ENCODE measurements at places on chromosomes 5 and 9.

- DNase-seq: no peak
These were observed 75.7 kb downstream of the PRDM9 start for GRCh38 chr5:23583081-23583480.

DNA sequence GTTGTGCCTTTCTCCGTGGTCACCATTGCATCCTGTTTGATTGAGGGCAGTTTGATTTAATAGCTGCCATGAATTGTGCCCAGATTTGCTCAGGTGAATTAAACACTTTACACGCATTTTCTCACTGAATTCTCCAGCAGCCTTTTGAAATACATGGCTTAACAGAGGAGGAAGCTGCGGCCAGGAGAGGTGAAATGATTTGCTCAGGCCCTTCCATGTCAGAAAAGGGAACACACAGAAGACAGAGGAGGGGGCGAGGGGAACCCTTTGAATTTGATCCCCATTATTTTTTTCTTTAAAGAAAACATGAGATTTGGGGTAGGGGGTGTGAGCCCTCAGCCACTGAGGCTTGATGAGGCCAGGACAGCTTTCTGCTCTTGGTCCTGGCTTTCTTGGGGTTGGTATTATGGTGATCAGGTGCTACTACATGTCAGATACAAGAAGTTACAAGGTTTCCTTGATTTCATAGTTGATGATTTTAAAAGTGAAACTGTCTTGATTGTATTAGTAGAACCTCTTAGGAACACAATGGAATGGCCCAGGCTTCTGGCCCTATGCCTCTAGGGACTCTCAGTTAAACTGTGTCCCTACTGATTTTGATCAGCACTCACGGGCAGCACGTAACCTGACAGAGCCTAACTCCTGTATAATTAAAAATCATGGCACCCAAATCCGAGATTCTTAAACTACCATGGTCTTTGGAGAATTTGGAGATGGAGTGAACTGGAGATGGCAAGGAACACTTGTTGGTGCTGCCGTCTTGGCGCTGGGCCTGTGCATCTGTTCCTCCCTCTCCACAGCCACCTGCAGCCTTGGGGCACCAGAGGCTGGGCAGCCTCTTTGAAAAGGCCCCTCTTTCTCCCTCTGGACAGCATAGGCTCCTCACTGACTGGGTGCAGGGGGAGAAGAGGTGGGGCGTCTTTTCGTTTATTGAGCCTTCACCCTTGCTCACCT is 107.9 kb downstream of the TRIO start:
- no peak for DNase-seq

GRCh38 chr9:38689678-38690077 is 30.3 kb downstream of the FAM240B start:
- no peak for DNase-seq

GRCh38 chr9:114008667-114009410 is 69.3 kb downstream of the AMBP start:
- DNase-seq: no peak

DNA sequence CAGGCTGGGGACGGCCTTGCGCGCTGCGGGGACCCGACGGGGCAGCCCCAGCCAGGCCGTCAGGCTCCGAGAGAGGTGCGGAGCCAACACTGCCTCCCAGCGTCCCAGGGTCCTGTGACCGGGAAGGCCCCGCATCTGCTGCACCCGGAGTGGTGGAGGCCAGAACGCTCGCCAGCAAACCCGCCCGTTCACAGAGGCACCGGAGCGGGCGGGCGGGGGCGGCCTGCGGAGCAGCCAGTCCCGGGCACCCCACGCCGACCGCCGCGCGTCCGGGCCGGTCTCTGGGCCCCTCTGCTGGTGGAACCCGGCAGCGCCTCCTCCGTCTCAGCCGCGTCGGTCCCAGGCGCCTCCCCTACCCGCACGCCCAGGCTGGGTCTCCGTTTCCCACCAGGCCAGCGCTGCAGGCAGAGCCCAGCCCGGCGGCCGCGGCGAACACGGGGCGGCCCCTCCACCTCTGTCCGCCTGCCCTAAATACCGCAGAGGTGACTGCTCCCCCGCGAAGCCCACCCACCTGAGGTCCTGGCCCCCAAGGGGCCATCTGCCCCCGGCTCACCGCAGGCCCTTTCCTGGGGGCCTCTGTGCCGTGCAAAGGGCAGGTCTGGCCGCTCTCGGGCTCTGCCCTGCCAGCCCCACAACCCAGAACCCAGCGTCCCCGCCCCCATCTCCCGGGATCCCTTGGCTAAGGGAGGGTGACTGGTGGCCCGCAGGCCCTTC is 15.9 kb downstream of the EXD3 start:
- peak; percentile 37 for DNase-seq

DNA sequence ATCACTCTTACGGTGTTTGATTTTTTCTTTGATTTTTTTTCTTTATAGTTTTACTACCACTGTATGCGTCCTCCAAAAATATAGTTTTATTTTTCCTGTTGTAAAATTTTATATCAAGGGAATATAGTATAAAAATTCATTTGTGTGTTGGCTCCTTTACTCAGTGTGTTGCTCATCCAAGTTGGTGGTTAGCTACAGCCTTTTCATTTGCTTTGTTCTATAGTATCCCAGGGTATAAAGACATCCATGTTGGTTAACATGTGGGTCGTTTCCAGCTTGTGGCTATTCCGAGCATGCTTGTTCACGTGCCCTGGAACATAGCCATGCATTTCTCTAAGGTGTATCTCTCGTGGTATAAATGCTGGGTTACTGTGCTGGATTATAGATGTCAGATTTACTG is 54.8 kb upstream of the DAB2 start:
- no peak for DNase-seq

DNA sequence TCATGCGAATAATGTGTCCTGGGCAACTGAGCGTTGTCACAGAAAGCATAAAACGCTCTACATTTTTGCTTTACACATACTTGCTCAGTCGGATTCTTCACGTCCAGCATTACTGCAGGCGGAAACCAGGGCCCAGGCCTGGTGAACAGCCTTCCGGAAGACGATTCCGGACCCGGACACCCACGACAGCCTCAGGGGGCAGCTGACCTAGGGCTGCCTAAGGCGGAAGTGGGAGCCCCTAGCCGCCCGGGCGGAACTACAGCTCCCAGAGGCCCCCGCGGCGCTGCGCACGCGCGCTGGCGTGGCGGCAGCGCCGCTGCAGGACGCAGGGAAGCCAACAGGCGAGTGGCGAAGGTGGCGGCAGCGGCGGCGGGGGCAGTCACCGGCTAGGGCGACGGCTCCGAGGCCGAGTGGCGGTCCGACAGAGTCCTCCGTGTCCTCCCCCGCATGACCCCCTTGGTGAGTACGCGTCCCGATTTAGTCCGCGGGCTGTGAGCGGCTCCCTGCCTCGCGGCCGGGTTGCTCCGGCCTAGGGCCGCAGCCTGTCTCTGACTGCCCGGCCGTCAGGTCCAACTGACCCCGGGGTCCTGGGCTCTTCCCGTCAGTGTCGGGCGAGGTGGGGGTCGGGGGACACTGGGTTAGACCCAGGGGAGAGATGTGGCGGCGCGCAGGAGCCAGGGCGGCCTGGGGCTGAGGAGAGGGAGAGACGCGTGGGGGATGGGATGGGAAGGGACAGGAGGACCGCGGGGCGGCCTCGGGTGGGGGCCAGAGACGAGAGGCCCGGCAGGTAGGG is at the start of gene GAPVD1:
Gene GAPVD1 (plus strand): TSS at position 326 of the 793 bp plus-strand sequence. CDS start 37,096 bp downstream, outside the sequence.
- peak; percentile 68 for DNase-seq

GRCh38 chr9:6417186-6417585 is 4.2 kb downstream of the UHRF2 start:
- no peak for DNase-seq

GRCh38 chr5:1831677-1832313 is 30.6 kb downstream of the NDUFS6 start:
- DNase-seq: no peak

DNA sequence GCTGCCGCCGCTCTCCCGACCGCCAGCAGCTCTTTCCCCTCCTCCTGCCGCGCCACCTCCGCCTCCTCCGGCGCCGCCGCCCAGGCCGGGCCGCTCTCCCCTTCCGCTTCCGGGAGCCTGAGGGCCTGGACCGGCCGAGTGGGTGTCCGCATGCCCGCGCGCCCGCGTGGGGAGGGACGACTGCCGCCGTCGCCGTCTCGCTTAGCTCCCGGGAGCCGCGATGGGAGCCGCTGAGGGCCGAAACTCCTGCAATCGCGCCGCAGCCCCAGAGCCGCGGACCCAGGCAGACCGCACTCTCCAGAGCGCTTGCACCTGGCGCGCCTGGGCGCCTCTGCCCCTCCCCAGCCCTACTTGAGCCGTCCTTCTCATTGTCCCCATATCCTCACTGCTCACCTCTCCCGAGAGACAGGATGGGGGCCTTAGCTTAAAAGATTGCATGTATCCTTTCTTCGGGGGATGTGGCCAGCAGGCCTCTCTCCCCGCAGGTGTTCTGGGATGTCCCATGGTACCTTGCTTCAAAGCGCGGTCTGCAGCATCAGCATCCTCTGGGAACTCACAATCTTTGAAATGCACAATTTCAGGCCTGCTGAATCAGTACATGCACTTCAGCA is at the start of gene ZDHHC21:
Gene ZDHHC21 (minus strand): TSS at position 182 of the 611 bp plus-strand sequence. CDS start 19,092 bp downstream, outside the sequence.
- peak; percentile 13 for DNase-seq

DNA sequence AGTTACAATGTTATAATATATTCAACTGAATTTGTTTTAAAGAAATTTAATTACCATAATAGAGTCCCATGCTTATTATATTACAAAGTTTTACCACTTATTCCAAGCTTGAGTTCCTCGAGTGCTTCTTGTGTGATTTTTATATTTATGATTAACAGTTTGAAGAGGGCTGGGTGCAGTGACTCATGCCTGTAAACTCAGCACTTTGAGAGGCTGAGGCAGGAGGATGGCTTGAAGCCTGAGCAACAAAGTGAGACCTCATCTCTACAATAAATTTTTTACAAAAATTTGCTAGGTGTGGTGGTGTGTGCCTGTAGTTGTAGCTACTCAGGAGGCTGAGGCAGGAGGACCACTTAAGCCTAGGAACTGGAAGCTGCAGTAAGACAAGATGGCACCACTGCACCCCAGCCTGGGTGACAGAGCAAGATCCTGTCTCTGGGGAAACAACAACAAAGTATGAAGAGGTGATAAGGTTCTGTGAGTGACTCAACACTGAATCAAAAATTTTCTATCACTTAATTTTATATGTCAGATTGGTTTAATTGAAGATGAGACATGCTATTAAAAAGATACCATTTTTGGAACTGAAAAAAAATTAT is 9.2 kb downstream of the POC5 start:
- DNase-seq: no peak

DNA sequence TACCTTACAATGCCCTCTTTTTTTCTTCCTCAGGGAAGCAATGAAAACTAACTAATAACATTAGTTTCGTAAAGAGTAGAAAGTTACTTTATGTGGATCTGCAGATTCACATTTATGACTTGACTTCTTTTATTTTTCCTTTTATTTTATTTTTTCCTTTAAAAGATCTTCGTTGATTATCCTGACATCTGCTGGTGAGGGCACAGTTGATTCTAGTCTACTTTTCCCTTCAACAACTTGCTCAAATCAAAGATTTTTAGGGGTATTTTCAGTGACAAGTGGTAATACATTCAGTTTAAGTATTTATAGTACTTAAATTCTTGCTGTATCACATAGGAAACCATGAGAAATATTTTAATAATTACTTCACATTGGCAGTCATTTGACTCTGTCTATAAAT is 4.9 kb downstream of the EDIL3 start:
- no peak for DNase-seq

- no peak for DNase-seq
These were observed 1.9 kb upstream of the DAB2 start for GRCh38 chr5:39426746-39427105.

DNA sequence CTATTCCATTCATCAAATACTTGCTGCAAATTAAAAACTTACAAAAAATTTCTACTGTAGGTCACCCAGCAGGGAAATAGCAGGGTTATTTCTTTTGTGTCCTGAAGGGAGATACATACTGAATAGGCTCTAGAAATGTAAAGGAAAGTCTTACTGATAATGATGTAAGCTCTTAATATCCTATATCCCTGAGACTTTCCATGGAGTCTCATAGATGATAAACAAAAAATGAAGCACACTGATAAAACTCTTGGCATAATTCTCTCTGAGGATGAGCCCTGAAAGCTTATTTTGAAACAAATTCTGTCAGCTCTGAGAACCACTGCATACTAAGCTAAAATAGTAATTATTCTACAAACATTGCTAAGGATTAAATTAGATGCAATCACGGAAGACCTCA is 819.6 kb upstream of the PTPRD start:
- DNase-seq: no peak

- DNase-seq: no peak
These were observed 94.4 kb downstream of the ANKH start for GRCh38 chr5:14777187-14777586.

- no peak for DNase-seq
These were observed 3.1 kb downstream of the PDE8B start for GRCh38 chr5:77213601-77214000.

DNA sequence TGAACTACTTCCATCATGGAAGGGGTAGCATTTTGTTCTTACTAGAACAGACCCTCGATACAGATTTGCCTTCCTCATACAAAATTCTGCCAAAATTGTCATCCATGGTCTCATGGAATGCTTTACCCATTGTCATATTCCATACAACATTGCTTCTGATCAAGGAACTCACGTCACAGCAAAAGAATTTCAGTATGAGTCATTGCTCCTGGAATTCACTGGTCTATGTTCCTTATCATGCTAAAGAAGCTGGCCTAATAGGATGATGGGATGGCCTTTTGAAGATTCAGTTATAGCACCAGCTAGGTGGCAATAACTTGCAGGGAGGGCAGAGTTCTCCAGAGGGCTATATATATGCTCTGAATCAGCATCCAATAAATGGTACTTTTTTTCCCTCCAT is 18.2 kb upstream of the FNIP1 start:
- DNase-seq: no peak

DNA sequence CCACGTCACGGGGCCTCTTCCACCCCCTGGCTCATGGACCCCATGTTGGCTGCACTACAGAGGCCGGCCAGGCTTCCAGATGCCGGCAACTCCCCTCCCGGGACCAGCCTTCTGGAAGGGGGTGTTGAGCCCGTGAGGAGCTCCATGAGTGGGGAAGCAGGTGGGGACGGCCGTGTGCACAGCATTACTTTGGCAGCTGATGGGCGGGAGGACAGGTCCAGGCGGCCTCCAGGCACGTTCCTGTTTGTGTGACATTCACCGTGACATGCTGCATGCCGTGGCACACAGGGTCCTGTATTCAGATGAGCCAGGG is 29.1 kb upstream of the ABO start:
- no peak for DNase-seq

- DNase-seq: no peak
These were observed 41.4 kb downstream of the NAIF1 start for GRCh38 chr9:128025736-128026135.

Data from stimulated activated CD8-positive, alpha-beta memory T cell treated with anti-CD3 and anti-CD28 coated beads, Interleukin-7, amount 100 ng/mL, for 1 hour (primary cell).